Cardiac fibroblast (primary cell): ENCODE measurements at places on chromosomes 2 and 18.

- DNase-seq: no peak
Observed at GRCh38 chr18:37967261-37967660, 401.7 kb upstream of the CELF4 start.

- no peak for DNase-seq
Observed at GRCh38 chr2:172228177-172228808, 125.6 kb upstream of the DLX2 start.

DNA sequence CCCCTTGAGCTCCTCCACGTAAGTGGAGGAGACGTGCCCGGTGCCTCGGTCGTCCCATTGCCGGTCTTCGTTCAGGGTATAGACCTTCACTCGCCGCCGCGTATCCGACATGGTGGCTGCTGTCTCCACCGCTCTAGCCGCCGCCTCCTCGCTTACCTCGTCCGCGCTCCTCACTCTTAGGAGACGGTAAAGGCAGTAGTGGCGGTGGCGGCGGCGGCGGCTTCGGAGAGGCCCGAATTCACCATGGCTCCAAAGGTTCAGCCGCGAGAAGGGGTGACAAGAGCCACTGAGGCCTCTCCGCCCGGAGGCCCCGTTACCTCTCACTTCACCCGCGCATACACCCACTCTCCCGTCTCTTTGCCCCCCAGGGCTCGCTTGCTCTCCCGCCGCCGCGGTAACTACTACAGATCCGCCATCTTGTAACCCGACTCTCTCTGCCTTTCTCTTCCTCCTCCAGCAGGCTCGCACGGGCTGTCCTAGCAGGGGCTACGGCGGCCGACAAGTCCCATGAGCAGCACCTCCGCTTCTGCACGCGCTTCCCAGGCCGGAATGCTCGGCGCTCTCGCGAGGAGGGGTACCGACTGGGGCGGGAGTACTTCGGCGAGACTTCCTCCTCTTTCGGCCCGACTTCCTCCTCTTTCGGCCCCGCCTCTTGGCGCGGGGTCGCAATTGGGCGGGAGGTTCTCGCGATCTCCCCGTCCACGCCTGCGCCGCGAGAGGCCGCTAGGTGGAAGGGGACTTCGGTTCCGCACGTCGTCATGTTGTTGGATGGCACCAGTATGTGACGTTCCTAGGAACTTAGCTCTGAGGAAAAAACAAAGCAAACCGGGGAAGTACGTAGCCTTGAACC is at the start of gene PPP4R3B:
Gene PPP4R3B, minus strand, starts transcription at position 448 of the 850 bp plus-strand sequence. Its CDS starts 337 bp downstream, at position 111.
- DNase-seq: peak; percentile 100

DNA sequence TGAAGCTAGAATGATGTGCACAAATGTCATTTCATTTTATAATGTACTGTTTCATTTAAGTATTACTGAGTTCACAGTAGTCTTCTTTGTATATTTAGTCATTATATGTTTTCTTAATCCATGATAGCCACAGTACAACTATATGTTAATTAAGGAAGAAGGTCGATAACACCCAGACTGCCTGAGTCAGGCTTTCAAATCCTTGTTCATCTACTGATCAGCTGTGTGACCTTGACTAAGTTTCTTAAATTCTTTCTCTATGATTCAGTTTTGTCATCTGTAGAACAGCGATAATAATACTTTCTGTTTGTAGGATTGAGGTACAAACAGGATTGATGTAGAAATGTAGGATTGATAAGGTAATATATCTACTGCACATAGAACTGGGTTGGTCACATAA is 5.4 kb downstream of the GCC2 start:
- peak; percentile 11 for DNase-seq

- DNase-seq: no peak
Observed at GRCh38 chr18:41923446-41923845, 31.6 kb upstream of the PIK3C3 start.
